ENCODE measurements at places on chromosomes 12 and 14. TPM values are rescaled to one million over a fixed set of nuclear protein-coding genes. Genes with fewer than 3 reads are reported as not detected.

BAG5 gene
- total RNA-seq: 24.8 TPM

BRMS1L gene
- 12.1 TPM for total RNA-seq

MYH6 gene
- total RNA-seq: 0.09 TPM

TBX3 gene
- total RNA-seq: 2.2 TPM

STAC3 gene
- 3.4 TPM for total RNA-seq

TRPV4 gene
- total RNA-seq: 2.9 TPM

DTX3 gene
- total RNA-seq: 52.4 TPM
